Inflammatory macrophage treated with lipopolysaccharide for 1 hour (primary cell): ENCODE measurements at places on chromosomes 11 and 22.

- DNase-seq, result peak; percentile 28
Observed at GRCh38 chr11:86978756-86979608, 23.8 kb upstream of the FZD4 start.

GRCh38 chr22:44497218-44497904 lies 672 bp downstream of the RTL6 start:
- no peak for DNase-seq

GRCh38 chr11:63845303-63845702 lies 6.4 kb downstream of the MARK2 start:
- peak; percentile 99 for DNase-seq

DNA sequence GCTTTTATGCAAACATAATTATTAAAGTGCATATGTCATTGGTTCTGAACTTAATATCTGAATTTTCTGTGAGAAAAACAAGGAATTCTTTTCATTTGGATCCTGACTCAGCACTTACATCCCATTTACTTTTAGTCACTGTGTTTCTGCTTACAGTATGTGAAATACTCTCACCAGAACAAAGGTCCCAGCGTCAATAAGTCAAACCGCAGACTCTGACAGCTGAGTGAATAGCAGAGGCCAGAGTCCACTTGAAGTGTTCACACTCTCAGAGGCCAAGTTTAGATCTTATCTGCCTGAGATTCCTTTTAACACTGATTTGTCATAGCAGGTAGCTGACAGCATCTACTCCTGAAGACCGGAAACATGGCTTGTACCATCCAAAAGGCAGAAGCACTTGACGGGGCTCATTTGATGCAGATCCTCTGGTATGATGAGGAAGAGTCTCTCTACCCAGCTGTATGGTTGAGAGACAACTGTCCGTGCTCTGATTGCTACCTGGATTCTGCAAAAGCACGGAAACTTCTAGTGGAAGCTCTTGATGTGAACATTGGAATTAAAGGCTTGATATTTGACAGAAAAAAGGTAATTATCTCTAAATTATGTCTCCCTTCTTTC lies 14.6 kb downstream of the BBOX1 start:
- DNase-seq, result no peak

DNA sequence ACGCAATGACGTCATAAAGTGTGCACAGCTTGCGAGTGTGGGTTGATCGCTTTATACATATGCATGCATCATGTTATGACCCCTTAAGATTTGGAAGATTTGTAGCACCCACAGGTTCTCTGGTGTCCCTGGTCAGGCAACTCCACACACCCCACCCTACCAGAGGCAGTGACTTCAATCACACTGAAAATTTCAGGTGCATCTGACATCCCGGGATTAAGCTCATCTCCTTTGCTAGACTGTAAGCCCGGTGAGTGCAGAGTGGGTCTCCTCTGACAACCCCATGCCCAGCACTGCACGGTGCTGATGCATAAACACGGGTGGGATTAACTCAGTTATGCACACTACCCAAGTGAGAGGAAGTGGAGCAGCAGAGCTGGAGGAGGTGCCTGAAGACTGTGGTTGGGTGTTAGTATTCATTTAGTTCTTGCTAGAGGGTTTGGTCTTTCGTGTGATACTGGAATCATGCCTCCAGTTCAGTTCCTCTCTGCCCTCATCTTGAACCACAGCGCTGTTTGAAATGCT lies 6.5 kb downstream of the ARSA start:
- DNase-seq, result peak; percentile 33

- DNase-seq, result no peak
Observed at GRCh38 chr11:19253153-19253745, 12.5 kb upstream of the E2F8 start.

- DNase-seq, result no peak
Observed at GRCh38 chr11:123798513-123799252, 7.5 kb downstream of the OR6M1 start.

GRCh38 chr11:67668192-67668551 lies 6.3 kb downstream of the ALDH3B2 start:
- no peak for DNase-seq

DNA sequence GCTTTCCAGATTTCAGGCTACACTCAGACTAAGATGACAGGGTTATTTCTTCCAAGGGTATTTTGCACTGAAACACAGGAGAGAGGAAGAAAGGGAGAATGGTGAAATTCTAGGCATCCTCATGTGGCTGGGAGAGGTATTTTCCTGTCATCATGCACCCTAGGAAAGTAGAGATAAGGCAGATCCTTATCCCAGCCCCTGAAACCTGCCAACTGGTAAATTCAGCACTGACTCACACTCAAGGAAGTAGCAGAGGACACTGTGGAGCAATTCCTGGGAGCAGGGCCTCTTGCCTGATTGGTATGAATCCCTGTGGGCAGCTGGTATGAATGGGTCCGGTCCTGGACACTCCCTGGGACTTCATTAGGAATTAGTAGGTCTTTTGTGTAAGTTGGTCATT lies 37.6 kb upstream of the SLC5A1 start:
- DNase-seq, result no peak

- DNase-seq, result peak; percentile 30
Observed at GRCh38 chr11:31397239-31397834, 27.7 kb downstream of the DNAJC24 start.

DNA sequence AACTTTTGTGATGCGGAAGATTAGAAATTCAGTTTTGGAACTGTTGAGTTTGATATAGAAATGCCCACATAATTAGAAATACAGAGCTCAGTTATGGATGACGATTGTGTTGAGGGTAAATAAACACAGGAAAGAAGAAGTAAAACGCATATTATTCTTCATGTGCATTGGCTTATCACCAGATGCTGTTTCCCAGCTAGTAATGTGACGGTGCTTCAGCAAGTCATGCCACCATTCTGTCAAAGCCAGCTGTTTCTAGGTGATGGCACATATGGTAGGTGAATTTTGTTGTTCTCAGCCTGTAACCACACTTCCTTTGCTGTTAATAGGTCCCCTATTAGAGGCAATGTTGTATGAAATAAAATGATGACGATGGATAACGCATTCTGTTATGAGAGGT lies 68.9 kb downstream of the C11orf65 start:
- no peak for DNase-seq

DNA sequence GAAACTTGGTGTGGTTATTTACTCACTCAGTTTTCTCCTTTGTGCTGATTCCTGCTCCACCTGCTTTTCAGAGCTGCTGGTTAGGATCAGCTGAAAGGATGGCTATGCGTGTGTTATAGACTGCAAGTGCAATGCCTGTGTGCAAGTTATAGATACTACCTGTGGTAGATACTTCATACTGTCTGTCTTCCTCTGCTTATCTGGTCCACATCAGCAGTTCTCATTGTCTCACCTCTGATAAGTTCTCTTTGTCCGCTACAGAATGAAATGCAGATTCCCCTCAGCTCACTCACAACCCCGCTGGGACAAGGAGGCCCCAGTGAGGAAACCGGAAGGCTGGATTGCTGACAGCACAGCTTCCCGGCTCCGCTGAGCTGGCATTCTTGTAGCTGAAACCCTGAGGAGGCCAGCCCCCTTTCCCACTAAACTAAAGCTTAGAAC lies 37.5 kb upstream of the LYVE1 start:
- DNase-seq, result peak; percentile 63

DNA sequence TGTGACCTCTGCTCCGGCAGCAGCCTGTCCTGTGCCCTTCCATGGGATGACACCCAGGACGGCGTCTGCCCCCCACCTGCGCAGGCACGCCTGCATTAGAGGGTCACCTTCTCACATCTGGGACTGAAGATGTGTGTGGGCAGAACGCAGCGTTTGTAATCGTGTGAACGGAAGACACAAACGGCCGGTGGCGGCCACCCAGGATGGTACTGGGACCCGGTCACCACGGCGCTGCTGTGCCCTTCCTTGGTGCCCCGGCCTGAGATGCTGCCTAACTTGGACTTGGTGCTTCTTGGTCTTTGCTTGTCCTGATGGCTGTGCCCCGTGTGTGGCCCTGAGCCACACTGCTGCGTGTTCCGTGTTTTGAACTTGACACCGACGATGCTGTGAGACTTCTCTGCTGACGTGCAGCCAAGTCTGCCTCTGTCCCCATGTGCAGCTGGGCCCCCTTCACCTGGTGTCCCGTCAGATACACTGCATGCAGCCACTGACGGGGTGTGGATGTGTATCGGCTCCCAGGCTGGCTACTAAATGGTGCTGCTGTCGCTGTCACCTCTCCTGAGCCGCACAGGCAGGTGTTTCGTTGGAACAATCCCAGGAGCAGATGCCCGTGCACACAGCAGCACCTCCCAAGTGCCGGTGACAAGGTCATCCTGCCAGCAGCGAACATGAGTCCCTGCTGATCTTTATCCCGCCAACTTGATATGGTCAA lies 21.4 kb downstream of the YPEL1 start:
- no peak for DNase-seq

DNA sequence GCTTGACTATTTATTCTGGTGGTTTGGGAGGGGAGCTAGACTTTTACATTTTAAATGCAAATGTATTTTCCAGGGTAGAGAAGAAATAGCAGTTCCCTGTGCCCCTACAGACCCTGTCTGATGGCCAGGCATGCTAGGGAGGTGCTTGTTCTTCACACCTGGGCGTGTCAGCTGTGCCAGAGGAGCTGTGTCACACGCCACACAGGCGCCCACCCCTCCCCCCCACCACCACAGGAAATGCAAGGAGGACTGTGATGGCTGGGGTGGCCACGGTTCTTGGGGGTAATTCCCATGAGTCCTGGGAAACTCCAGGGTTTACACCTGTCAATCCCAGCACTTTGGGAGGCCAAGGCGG lies 82.2 kb downstream of the FLI1 start:
- DNase-seq, result no peak

- no peak for DNase-seq
Observed at GRCh38 chr11:70628855-70629844, 230.8 kb downstream of the CTTN start.

DNA sequence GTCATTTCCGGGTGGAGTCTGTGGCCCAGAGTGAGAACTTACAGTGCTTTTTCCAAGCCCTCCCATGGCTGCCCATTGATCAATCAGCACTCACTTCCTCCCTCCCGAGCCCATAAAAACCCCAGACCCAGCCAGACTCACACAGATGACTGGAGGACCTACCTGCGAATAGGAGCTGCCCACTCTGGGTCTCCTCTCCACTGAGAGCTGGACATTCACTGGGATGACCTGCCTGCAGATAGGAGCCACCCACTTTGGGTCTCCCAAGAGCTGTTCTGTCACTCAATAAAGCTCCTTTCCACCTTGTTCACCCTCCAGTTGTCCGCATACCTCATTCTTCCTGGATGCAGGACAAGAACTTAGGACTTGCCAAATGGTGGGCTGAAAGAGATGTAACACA lies 56.0 kb upstream of the B3GNT6 start:
- DNase-seq, result no peak

GRCh38 chr11:69822676-69823494 lies 3.7 kb upstream of the FGF3 start:
- no peak for DNase-seq

- DNase-seq, result no peak
Observed at GRCh38 chr11:30879322-30880005, 293.3 kb upstream of the MPPED2 start.

- DNase-seq, result peak; percentile 96
Observed at GRCh38 chr11:75771646-75772410, 3.2 kb downstream of the DGAT2 start.

DNA sequence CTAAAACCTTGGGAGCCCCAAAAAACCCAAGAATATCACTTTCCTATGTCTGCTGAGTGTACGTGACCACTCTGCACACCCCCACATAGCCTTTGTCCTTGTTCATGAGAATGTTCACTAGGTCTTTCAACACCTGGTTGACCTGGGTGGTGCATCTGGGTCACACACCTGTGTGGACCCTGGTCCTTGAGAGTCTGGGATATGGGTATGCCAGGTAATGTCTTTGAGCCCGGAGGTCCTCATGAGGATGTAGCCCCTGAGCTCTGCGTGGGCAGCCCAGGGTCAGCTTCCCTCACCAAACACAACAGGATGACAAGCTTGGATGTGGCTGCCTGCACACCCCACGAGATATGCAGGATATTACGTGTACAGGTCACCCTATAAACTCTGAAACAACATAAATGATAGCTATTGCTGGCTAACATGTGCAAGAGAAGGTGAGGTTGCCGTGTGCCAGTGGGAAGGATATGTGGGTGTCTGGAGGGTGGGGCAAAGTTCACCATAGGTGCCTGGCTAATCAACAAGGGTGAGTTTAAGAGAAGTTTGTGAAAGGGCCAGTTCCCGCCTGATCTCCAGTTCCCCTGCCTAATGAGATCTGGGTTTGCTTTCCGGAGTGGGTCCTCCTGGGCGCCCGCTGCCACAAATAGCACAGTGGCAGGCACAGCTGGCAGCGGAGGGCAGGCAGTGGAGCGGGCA lies 1.4 kb upstream of the PPARA start:
- DNase-seq, result peak; percentile 3

DNA sequence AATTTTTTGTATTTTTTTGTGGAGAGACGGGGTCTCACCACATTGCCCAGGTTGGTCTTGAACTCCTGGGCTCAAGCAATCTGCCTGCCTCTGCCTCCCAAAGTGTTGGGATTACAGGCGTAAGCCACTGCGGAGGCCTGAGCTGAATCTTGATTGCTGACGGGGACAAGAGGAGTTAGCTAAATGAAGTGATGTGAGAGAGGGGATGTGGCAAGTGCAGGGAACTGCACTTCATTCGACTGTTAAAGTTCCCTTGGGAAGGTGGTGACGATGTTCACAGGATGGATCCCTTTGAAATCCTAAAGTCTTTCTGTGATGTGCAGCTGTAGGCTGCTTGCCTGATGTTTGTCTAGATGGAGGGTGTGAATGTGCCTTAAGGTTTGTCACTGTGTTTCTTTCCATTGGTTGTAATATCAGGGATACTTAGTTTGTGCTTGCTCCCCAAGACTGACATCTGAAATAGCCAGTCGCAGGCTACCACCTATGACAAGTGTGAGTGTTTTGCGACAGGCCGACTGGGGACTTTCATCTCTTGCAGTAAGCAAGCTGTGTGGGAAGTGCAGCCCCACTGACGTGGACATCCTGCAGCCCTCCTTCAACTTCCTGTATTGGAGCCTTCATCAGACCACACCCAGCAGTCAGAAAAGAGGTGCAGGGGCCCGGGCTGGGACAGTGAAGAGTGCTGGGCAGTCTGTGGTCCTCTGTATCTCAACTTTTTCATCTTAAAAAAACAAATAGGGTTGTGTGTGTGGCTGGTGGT lies 19.6 kb upstream of the CCDC134 start:
- peak; percentile 96 for DNase-seq

DNA sequence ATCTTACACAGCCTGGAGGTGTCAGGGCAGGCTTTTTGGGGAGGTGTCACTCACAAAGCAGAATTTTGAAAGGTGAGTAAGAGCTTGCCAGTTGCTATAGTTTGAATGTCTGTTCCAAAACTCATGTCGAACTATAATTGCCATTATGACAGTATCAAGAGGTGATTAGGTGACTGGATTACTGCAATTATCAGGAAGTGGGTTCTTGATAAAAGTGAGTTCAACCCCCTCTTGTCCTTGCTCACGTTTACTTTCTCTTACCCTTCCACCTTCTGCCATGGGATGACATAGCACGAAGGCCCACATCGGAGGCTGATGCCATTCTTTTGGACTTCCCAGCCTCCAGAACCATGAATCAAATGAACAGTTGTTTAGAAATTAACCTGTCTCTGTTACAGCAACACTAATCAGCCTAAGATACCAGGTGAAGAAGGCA lies 4.7 kb upstream of the C11orf86 start:
- no peak for DNase-seq

GRCh38 chr22:39214006-39214382 lies 30.8 kb downstream of the PDGFB start:
- no peak for DNase-seq
